CD4-positive, alpha-beta T cell treated with Interleukin-15 for 1 hour (primary cell): ENCODE measurements at places on chromosomes 6 and 20.
A peak's percentile ranks its signal among the peaks of the same experiment; 100 is the strongest.

- no peak for DNase-seq
Observed at GRCh38 chr20:49280463-49281058, 2.7 kb upstream of the ZNFX1 start.

DNA sequence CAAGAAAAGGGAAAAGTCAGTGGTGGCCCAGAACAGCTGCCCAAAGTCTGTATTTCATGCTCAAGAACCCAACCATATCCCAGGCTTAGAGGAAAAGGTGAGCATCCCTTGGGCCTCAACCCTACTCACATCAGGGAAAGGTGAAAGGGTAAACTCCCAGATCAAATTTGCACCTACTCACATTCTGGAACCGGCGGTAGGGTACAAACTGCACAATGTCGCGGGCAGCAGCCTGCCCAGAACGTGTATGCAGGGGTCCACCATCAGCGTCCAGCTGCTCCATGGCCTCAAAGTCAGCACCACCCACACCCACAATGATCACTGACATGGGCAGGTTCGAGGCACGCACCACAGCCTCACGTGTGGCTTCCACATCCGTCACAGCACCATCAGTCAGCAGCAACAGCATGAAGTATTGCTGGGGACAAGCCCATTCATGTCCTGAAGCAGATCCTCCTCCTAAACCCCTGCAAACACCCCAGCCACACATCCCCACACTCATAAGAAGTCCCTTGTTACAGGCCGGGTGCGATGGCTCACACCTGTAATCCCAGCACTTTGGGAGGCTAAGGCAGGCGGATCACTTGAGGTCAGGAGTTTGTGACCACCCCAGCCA is 10.9 kb downstream of the SPAG4 start:
- no peak for DNase-seq

DNA sequence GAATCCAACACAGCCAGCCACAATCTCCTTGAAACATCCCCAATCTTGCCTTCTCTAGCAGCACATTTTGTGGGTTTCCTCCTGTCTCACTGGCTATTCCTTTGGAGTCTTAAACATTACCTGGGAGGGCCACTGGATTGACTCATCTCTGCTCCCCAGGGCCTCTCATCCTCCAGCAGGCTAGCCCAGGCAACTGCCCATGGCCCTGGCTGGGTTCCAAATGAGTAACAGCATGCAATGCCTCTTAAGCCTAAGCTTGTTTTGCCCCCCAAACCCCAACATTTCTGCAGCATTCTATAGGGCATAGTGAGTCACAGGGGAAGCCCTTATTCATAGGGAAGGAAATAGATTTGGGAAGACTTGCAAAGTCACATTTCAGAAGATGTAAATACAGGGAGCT is 204.9 kb downstream of the FOXA2 start:
- DNase-seq: no peak

- DNase-seq: no peak
Observed at GRCh38 chr6:113281014-113281413, 576.1 kb upstream of the MARCKS start.

GRCh38 chr20:9928281-9928737 is 89.4 kb upstream of the PAK5 start:
- no peak for DNase-seq

GRCh38 chr6:35400111-35400510 is 52.0 kb upstream of the FANCE start:
- DNase-seq: no peak

- DNase-seq: no peak
Observed at GRCh38 chr20:56362833-56363413, 4.1 kb downstream of the FAM210B start.

GRCh38 chr20:12395353-12395752 is 477.7 kb downstream of the BTBD3 start:
- no peak for DNase-seq

- DNase-seq: no peak
Observed at GRCh38 chr20:47148059-47148458, 208.4 kb downstream of the ZMYND8 start.

DNA sequence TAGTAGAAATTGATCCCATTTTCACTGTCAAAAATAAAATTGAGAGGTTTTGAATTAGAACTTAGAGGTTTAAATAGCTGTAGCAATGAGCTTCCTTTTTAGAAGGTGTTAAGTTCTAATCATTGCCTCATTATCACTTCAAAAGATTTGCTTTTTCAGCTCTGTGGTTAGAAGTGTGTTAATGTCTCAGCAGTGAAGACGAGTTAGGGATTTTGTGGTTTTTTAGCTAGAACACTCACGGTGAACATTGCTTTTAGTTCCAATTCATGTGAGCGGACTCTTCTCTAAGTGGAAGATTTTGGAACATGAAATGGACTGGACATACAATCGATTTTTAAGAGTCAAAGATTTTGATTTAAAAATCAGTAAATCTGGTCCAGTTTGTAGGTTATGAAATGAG is 12.7 kb upstream of the IFNGR1 start:
- no peak for DNase-seq

GRCh38 chr20:53884859-53885541 is 185.4 kb downstream of the BCAS1 start:
- no peak for DNase-seq

DNA sequence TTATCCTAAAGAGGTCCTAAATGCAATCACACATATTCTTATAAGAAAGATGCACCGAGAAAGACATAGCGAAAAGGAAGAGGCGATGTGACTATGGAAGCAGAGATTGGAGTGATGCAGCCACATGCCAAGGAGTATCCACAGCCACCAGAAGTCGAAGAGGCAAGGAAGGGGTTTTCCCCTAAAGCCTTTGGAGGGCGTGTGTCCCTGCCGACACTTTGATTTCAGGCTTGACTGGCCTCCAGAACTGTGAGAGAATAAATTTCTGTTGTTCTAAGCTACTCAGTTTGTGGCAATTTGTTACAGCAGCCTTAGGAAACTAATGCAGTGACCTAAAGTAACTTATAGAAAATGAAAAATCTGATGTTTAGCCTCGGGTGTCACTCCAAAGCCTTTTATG is 179.5 kb upstream of the CITED2 start:
- no peak for DNase-seq

- DNase-seq: no peak
Observed at GRCh38 chr6:75215291-75215690, 9.4 kb upstream of the COL12A1 start.

DNA sequence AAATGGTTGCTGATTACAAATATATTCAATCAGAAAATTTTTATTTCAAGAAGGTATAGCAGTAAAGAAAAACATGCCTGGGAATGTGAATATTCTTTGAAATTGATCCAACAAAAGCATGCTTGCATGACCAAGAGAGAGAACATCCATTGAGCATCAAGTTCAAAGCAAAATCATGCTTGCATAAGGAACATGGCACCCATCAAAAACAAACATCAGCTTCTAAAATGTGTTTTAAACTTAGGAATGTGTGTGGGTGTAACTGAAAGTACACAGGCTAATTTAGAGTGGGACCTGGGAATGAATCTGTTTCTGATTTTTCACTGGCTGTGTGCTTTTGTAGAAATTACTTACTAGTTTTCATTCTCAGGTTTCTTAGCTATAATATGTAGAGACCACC is 5.6 kb downstream of the SLC17A5 start:
- DNase-seq: no peak

- DNase-seq: no peak
Observed at GRCh38 chr6:91299544-91300491, 712.9 kb upstream of the MAP3K7 start.

DNA sequence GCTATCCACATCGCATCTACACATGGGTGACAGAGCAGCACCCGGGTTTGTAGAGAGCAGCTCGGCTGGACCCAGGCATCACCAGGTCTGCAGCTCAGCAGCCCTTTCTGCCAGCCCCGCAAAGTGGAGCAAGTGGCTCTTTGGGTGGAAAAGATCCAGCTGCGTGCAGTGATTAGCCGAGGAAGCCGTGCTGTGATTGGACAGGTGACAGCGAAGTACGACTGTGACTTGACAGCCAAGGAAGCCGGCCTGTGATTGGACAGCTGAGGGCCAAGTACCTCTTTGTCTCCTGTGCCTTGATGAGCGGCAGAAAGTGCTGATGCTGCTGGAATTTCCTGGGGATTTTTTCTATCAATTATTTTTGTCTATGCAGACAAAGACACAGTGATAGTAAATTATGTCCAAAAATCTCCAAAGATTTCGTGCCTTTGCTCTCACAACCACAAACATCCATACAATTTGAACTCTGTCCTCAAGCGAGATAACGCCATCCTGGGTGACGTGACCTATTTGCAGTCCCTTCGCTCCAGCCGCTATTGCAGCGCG is 62.3 kb upstream of the GPR31 start:
- DNase-seq: no peak

GRCh38 chr20:4102381-4102780 is 87.0 kb upstream of the RNF24 start:
- no peak for DNase-seq

- DNase-seq: no peak
Observed at GRCh38 chr6:12270551-12271230, 19.5 kb upstream of the EDN1 start.

DNA sequence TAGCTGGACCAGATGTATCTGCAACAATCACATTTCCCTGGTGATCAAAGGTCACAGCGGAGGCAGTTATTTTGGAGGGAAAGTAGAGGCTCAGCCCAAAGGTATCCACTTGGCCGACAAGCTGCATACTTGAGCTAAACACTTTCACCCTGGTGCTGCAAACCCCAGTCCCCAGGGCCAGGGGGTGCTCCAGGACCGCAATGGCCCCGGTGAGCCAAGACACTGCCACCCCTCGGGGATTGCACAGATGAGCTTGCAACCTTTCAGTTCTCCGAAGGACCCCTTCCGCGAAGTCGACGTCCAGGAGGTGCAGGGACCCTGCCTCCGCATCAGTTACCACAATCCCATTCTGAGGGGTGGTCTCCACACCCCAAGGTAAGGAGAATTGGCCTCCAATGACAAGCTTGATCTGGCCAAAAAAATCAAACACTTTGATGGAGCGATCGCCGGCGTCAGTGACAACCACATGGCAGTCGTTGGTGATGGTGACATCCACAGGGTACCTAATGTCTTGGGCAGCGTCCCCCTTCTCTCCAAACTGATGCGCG is 823 bp downstream of the NHLRC1 start:
- no peak for DNase-seq

- no peak for DNase-seq
Observed at GRCh38 chr20:50982363-50982762, 23.7 kb downstream of the MOCS3 start.

- no peak for DNase-seq
Observed at GRCh38 chr6:166466178-166467122, 83.7 kb upstream of the MPC1 start.

GRCh38 chr6:33418690-33419291 is 884 bp upstream of the CUTA start:
- peak; percentile 84 for DNase-seq

DNA sequence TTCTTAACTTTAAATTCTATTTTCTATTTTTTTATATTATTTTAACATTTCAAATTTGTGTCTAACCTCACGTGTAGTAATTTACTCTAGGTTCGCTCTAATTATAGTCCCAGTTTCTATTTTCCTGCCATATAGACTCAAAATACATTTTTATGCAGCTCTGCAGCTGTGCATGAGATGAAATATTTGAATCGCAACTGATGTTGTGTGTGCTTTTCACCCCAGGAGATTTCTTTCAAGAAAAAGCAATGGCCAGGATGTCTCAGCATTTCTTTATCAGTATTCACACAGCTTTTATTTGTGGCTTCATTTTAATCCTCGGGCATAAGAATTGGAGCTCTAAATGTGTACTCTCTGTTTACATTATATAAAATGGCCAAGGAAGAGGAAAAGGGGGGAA is 157.6 kb downstream of the HDGFL1 start:
- DNase-seq: no peak

DNA sequence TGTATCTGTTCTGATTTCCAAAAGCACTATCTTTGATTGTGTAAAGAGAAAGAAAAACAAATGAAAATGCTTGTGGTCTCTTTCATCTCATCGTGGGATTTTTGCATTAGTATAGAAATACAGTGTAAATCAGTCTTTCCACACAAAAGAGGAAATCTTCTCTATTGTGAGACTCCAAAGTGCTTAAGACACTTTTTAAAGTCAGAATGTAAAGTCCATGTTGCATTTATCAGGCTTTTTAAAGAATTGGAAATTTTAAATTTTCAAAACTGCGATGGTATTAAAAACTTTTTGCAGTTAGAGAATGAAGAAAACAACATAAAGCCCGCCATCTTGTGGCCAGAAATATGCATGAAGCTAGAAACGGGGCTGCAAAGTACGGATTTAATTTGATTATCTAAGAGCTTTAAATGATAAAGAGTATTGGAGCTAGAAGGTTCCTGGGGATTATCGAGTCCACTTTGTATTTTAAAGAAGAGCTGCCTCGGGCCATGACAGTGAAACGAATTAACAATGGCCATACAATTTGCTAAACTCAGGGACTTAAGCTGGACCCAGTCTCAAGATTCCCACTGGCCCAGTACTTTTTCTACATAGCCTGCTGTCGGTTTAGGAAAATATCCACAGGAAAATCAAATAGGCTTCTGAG is 339.6 kb downstream of the ARHGAP18 start:
- DNase-seq: no peak

GRCh38 chr20:10360878-10361277 is 73.1 kb downstream of the MKKS start:
- DNase-seq: no peak

- no peak for DNase-seq
Observed at GRCh38 chr6:111210194-111210728, 123.0 kb downstream of the SLC16A10 start.

DNA sequence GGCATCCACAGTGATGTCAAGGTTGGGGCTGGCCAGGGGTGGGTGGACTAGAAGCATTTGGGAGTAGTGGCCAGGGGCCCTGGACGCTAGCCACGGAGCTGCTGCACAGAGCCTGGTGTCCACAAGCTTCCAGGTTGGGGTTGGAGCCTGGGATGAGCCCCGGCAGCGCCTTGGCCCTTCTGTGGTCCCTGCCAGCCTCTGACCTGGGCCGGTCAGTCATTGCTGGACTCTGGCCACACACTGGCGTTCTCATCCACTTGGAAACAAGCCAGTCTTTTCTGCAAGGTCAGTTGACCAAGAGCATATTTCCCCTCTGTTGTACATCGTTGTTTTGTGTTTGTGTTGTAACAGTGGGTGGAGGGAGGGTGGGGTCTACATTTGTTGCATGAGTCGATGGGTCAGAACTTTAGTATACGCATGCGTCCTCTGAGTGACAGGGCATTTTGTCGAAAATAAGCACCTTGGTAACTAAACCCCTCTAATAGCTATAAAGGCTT is 8.4 kb downstream of the PSMA7 start:
- DNase-seq: no peak

DNA sequence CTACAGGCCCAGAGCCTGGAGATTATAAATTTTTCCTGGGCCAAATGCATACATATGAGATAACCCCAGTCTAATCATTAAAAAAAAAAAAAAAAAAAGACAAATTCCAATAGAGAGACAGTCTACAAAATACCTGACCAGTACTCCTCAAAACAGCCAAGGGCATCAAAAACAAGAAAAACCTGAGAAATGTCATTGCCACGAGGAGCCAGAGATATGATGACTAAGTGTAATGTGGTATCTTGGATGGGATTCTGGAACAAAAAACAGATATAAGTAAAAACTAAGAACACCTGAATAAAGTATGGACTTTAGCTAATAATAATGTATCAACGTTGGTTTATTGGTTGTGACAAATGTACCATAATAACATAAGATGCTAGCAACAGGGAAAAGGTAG is 24.9 kb downstream of the UBE2V1 start:
- no peak for DNase-seq
